GM23248 (cell line): ENCODE measurements at places on chromosomes 1 and 21. TPM values are rescaled to one million over a fixed set of nuclear protein-coding genes. Genes with fewer than 3 reads are reported as not detected.

DNA sequence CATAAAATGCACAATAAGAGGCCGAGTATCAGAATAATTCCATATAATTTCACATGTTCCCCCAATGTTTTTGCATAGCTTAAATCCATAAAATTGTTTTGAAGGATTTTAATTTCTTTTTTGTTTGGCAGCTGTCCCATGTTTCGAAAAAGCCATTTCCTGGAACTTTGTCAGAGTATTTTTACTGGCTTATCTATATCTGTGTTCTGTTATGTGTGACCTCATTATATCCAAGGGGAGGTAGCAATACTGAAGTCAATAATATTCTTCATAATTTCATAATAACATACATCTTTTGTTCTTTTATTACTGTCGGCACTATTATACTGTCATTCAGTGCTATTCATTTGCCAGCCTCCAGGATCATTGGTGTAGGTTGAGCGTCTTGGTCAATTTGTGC is 9.4 kb upstream of the BACH1 start:
- H3K27ac ChIP-seq: no peak overlapping the region
- H3K4me1 ChIP-seq: peaks cover 14% of the 10 kb centered on the region
- no peaks in the 10 kb centered on the region for H3K36me3 ChIP-seq
- H3K4me3 ChIP-seq: no peak overlapping the region

The TCHH gene
- total RNA-seq: 0.22 TPM in 1 of 2 replicates, not detected in the other

GRCh38 chr1:42941640-42942330 is 16.9 kb downstream of the SLC2A1 start:
- peak; percentile 99 for DNase-seq
- no peaks in the 10 kb centered on the region for H3K27me3 ChIP-seq
- H3K27ac ChIP-seq: peak overlapping the region; percentile 97
- peaks cover 18% of the 10 kb centered on the region; the same call in 1 of the 2 replicates for H3K36me3 ChIP-seq
- H3K4me3 ChIP-seq: peak overlapping the region; percentile 33; the same call in 1 of the 2 replicates

GRCh38 chr1:154607609-154608396 is at the start of gene ADAR:
Gene ADAR, minus strand, starts transcription at chr1:154608186. Its CDS starts 180 bp downstream, at chr1:154608006.
- H3K4me1 ChIP-seq: peaks cover 18% of the 10 kb centered on the region
- no peaks in the 10 kb centered on the region for H3K27me3 ChIP-seq
- no peaks in the 10 kb centered on the region for H3K36me3 ChIP-seq

- H3K27me3 ChIP-seq: no peaks in the 10 kb centered on the region
- DNase-seq: peak; percentile 74
- no peaks in the 10 kb centered on the region for H3K36me3 ChIP-seq
- peaks cover 34% of the 10 kb centered on the region for H3K4me1 ChIP-seq
- H3K4me3 ChIP-seq: peak overlapping the region; percentile 84
- peak overlapping the region; percentile 99 for H3K27ac ChIP-seq
These were observed 773 bp upstream of the DDX59 start for GRCh38 chr1:200670242-200671118.

- no peak overlapping the region for H3K27ac ChIP-seq
- no peaks in the 10 kb centered on the region for H3K27me3 ChIP-seq
- peaks cover 9% of the 10 kb centered on the region; the same call in 1 of the 2 replicates for H3K4me1 ChIP-seq
- H3K36me3 ChIP-seq: 0 out of 2 replicates have a peak, but pooled peaks cover 4% of the 10 kb centered on the region
- no peak overlapping the region for H3K4me3 ChIP-seq
- peak; percentile 24 for DNase-seq
These were observed 44.9 kb downstream of the FOXJ3 start for GRCh38 chr1:42290130-42290529.

- peaks cover 8% of the 10 kb centered on the region for H3K4me1 ChIP-seq
- H3K27me3 ChIP-seq: no peaks in the 10 kb centered on the region
- H3K4me3 ChIP-seq: peak overlapping the region; percentile 50
- DNase-seq: peak; percentile 84
- H3K36me3 ChIP-seq: no peaks in the 10 kb centered on the region
- H3K27ac ChIP-seq: no peak overlapping the region
These were observed 10.6 kb upstream of the HLCS start for GRCh38 chr21:36976882-36977651.

DNA sequence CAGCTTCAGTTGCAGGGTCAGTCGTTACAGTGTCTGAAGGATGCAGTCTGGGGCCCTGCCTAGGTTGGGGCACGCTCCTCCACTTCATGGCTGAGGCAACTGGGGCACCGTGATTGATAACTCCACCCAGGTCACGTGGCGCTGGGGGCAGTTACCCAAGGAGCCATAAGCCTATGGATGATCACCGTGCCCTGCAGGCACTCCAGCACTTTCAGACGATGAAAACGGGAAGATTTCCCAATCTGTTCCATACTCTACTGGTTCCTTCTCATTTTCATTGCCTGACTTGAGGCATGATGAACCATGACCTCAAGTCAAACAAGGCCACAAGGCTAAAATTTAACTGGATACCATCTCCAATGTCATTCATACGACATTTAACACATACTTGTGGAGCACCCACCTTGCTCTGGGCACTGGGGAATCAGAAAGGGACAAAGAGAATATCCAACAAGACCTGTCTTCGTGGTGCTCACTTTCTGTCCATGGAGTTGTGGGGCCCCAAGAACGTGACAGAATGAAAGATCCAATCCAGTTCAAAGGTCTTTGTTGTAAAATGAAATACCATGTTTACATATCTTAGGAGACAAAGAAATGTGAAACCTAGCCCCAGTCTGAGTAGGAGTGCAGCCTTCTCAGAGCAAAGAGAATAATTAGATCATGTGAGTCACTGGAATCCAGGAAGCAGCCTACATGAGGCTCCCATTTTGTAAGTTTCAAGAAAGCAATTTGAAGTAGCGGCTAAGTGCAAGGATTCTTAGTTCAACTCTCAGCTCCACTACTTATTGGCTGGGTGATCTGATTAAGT is 39.4 kb upstream of the SPOCD1 start:
- no peak overlapping the region for H3K4me3 ChIP-seq
- no peaks in the 10 kb centered on the region for H3K36me3 ChIP-seq
- peak; percentile 71 for DNase-seq
- H3K27ac ChIP-seq: peak overlapping the region; percentile 35; the same call in 1 of the 2 replicates
- H3K27me3 ChIP-seq: no peaks in the 10 kb centered on the region

DNA sequence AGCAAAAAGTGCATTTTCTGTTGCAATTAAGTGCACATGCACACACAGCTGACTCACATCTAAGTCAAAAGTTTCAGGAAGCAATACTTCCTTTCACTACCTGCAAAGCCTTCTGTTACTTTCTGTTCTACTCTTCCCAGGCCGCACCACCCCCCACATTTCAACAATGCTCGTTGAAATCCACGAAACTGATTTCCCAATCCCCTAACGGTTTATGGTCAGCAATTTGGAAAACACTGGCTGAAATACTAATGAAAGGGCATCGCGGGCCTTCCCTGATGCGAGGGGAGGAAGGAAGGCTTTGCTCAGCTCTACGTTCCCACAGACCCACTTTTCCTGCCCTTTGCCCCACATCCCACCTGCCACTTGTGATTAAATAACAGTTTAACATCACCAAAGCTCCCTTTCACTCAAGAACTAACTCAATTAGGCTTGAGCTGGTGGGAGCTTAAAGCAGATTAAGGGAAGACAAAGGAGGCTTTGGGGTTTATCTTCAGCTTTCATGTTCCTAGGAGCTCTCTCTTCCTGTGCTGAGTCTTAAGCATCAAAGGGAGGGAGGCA is 243.2 kb upstream of the RAB4A start:
- H3K27me3 ChIP-seq: no peaks in the 10 kb centered on the region
- H3K36me3 ChIP-seq: no peaks in the 10 kb centered on the region
- no peak overlapping the region for H3K27ac ChIP-seq
- peak; percentile 28 for DNase-seq
